Kidney capillary endothelial cell (primary cell): ENCODE measurements at places on chromosomes 7 and 10.

- no peak for DNase-seq
Measured at GRCh38 chr7:133804127-133804526, 323.0 kb upstream of the LRGUK start.

- no peak for DNase-seq
Measured at GRCh38 chr10:75502838-75503237, 71.4 kb downstream of the LRMDA start.

- no peak for DNase-seq
Measured at GRCh38 chr7:138700857-138701536, at the start of gene SVOPL. Gene SVOPL, minus strand, starts transcription at chr7:138701362. Its CDS starts 22,317 bp downstream, at chr7:138679045.

GRCh38 chr7:36048902-36049240 is 104.2 kb upstream of the EEPD1 start:
- DNase-seq, result no peak

GRCh38 chr10:4086131-4086898 is 301.3 kb upstream of the KLF6 start:
- DNase-seq, result peak; percentile 51
